ENCODE measurements at places on chromosomes 16 and 17. TPM values are rescaled to one million over a fixed set of nuclear protein-coding genes. Genes with fewer than 3 reads are reported as not detected.

CPNE7 gene
- total RNA-seq, result 9.6 TPM

GRCh38 chr17:63474174-63474573 lies 2.7 kb upstream of the ACE start:
- DNase-seq, result no peak

GRCh38 chr17:20092261-20092867 lies 83.2 kb downstream of the SPECC1 start:
- DNase-seq, result no peak

RCVRN gene
- not detected for total RNA-seq

DNA sequence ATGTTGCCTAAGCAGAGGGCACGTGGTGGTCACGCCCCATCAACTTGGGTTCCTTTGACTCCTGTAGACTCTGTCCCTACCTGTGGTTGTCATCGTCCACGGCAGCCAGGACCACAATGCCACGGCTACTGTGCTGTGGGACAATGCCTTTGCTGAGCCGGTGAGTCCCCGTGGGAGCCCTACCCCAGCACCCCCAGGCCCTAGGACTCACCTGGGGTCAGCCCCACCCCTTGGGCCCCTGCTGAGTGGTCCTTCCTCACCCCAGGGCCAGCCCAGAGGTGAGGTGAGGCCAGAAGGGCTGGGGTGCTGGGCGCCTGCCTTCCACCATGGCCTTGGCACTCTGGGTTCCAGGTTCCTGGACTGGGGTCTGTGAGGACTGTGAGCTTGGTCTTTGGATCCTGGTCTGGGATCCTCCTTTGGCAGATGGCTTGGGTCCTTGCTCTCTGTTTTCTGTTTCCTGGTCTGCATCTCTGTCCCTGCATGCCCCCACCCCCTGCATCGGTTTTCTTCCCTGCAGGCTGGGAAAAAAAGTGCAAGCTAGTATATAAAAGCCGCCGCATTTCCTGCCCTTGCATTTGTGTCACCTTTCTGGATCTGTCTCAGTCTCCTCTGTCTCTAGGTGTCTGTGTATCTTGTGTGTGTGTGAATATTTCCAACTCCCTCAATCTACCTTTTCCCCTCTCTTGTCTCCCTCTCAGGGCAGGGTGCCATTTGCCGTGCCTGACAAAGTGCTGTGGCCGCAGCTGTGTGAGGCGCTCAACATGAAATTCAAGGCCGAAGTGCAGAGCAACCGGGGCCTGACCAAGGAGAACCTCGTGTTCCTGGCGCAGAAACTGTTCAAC lies 17.5 kb downstream of the STAT5A start:
- no peak for DNase-seq

DNA sequence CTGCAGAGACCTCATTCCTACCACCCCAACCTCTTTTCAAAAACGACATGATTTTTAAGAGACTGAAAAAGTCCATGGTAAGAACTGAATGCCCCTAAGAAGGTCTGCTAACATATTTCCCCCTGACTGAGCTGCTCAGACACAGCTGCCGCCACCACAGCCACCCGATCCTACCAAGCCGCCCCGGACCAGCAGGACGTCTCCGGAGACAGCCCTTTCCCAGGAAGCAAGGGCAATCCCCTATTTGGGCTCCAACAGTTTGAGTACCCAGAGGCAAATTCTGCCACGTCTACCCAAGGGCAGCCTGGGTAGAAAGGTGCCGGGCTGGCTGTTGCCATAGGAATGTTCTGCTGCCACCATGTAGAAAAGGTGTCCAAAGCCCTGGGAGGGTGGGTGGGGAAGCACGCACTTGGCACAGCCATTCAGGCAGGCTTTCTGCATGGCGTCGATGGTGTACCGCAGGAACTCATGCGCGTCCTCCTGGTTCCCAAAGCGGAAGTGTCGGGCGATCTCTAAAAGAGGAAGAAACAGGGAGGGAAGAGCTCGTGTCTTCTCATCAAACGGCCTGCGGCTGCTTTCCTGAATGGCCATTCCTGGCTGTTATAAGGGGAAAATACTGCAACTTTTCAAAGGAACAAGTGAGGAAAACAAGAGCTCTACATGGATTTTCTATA lies 13.6 kb downstream of the USP36 start:
- DNase-seq, result no peak

RBL2 gene
- total RNA-seq, result 50.8 TPM

GRCh38 chr16:82137822-82138167 lies 32.2 kb downstream of the MPHOSPH6 start:
- no peak for DNase-seq

MYH8 gene
- not detected for total RNA-seq

DNA sequence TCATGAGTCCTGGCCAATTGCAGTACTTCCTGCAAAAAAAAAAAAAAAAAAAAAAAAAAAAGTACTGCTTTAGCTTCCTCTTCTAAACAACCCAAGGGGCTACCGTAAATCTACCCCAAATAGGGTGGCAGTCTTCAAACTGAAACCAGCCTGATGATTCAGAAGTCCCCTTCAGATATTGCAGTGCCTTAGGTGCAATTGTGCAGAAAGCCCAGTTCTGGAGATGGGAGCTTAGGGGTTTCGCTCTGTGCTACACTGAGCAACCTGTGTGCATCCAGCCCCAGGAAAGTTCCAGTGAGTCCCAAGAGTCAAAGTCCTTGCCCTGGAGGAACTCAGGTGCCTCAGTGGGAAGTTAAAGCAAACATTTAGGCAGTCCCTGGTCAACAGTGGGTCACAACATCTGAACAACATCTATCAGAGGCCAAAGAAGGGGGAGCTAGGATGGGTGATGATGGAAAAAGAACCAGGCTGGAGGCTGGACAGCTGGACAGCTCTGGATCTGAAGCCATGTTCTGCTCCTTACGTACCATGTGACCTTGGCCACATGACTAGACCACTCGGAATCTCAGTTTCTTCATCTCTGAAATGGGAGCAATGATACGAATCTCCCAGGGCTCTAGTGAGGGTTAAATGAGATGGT lies 6.7 kb upstream of the CIITA start:
- no peak for DNase-seq

KRT13 gene
- 4.0 TPM for total RNA-seq

NUDT16L1 gene
- 65.8 TPM for total RNA-seq

DNA sequence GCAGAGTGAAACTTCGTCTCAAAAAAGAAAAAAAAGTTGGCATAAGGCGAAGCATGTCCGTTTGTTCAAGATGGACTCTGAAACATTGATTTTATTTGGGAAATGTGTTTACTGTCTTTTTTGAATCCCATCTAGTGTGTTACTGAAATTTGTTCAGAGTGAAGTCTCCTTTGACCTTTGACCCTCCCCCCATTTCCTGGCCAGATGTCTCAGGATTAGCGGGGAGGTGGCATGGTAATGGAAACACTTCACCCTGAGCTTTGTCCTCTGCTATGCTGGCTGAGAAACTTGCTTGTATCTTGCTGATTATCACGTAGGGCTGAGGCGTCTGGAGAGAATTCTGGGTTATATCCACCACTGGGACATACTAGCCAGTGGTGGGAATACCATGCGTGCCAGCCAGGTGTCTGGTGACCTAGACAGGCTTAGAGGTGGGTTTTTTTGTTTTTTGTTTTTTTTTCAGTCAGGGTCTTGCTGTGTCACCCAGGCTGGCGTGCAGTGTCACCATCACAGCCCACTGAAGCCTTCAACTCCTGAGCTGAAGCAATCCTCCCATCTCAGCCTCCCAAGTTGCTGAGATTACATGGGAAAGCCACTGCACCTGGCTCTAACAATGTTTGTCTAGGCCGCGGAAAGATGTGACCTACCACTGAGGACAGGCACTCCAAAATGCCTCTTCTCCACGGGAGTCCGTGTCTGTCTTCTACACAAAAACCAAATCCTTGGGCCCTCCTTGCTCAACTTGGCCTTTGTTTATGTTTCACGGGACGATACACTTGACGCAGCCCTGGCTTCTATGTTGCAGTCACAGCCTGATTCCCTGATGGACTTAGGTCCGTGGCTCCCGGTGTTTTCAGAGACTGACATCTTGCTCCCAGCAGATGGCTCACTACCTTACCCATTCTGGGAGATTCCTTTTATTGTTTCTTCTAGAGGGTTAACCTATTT lies 6.6 kb upstream of the GALK1 start:
- no peak for DNase-seq

C16orf89 gene
- total RNA-seq, result not detected

CDRT15L2 gene
- not detected for total RNA-seq

DNA sequence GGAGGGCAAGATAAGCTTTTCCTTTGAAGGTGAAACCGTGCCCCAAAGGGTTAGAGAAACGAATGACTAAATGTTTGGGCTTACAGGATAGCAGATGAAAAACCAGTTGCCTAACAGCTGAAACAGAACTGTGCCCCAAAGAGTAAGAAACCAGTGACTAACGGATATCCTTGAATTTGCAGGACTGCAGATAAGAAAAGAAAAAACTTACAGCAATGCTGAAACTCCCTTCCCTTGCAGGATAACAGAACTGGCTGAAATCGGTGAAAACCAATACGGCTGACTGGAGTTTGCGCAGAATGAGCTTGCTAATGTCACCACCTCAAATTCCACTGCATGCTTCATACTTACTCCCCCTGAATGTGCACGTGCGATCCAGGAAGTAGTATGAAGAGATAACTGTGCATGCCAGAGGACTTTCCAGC lies 175.2 kb upstream of the NLRP1 start:
- no peak for DNase-seq

ST6GALNAC1 gene
- not detected for total RNA-seq

NBR1 gene
- total RNA-seq, result 78.8 TPM

MYH2 gene
- total RNA-seq, result 0.23 TPM

GRCh38 chr16:8905795-8906591 lies 23.8 kb downstream of the LITAFD start:
- DNase-seq, result no peak

DNA sequence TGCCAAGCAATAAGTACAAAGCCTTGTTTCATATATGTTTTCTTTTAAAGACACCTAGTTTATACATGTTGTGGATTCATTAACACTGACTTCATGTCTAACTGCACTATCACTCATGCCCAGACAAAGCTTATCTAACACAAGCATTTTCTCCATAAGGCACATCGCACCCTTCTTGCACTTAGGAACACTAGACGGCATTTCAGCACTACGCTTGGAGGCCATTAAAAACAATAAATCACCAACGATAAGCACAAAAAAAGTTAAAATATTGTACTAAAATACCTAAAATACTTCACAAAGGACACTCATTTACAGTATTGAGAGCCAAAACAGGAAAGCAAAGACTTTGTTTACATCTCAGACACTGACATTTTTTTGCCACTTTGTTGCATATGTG lies 39.0 kb upstream of the TEKT3 start:
- DNase-seq, result no peak

CCL4 gene
- not detected for total RNA-seq

STX8 gene
- 103 TPM for total RNA-seq

PDF gene
- 9.1 TPM for total RNA-seq

PLCG2 gene
- total RNA-seq, result 1.0 TPM

FOXF1 gene
- 8.9 TPM for total RNA-seq

DNA sequence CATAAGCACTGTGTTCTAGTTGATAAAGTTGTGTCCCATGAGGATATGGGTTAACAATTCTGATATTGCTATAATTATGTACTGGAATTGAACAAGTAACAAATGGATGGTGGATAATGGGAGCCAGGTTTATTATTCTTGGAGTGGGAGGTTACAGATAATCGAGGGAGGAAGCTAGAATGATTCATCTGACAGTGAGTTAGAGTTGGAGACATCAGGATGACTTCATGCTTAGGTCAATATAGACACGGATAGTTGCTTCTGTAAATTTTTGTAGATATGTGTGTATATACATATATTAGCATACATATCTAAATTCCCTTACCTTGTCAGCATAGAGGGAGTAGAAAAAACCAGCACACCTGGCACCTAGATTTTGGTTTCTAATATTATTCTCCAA lies 293.4 kb downstream of the SHISA9 start:
- no peak for DNase-seq

GPRC5C gene
- total RNA-seq, result 10.4 TPM

GRCh38 chr17:35467824-35468223 lies 19.3 kb upstream of the SLFN13 start:
- no peak for DNase-seq

DNA sequence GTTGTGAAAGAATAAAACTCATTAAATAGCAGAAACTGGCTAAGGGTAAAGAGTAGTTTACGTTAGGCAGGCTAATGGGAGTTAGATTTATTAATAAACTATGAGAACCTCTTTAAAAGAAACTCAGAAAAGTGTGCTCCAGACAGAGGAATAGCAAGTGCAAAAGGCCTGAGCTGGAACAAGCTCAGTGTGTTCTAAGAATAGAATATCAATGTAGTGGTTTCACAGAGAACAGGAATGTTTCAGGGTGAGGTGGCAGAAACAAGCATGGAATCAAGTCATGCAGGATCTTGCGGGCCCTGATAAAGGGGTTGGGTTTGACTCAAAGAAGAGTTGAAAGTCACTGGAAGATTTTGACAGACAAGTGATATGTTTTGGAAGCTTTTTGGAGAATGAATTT lies 164.0 kb upstream of the HS3ST3A1 start:
- no peak for DNase-seq
